Esophagus squamous epithelium (tissue), 5 donors: ENCODE measurements at places on chromosomes 12 and 14. TPM values are rescaled to one million over a fixed set of nuclear protein-coding genes. Genes with fewer than 3 reads are reported as not detected.

Gene KRT6C
- total RNA-seq, result 2,251 TPM

DNA sequence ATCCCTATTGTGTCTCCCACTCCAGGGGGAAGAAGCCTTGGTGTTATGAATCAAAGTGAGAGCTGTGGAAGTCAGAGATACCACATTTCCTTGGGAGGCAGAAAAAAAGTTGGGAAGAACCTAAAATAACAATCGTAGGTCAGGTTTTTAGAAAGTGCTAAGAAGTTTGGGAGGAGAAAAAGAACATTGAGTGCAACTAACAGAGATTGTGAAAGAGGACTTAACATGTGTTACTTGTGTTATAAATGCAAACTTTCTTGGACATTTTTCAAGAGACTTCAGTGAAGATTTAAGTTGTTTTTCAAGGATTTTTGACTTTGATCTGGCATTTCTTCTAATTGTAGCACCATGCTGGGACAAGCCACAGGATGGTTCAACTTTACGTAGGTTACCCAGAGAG is 7.8 kb upstream of the ERP27 start:
- no peaks in the 10 kb centered on the region for H3K27me3 ChIP-seq
- no peak overlapping the region for H3K27ac ChIP-seq
- no peak for DNase-seq
- H3K36me3 ChIP-seq, result peaks cover 50% of the 10 kb centered on the region
- no peak overlapping the region for H3K4me3 ChIP-seq
- peaks cover 30% of the 10 kb centered on the region for H3K4me1 ChIP-seq

- peak; percentile 99 for DNase-seq
- H3K27ac ChIP-seq, result peak overlapping the region; percentile 96
- peak overlapping the region; percentile 60 for H3K4me3 ChIP-seq
- H3K4me1 ChIP-seq, result peaks cover 10% of the 10 kb centered on the region
These were observed 16.3 kb upstream of the DYNC1H1 start for GRCh38 chr14:101947904-101948665.

GRCh38 chr14:75141062-75141461 is 14.2 kb upstream of the NEK9 start:
- H3K27ac ChIP-seq, result no peak overlapping the region
- DNase-seq, result no peak
- no peaks in the 10 kb centered on the region for H3K27me3 ChIP-seq
- H3K36me3 ChIP-seq, result no peaks in the 10 kb centered on the region

GRCh38 chr12:27595231-27595642 is 71.2 kb downstream of the PPFIBP1 start:
- peak overlapping the region; percentile 42 for H3K27ac ChIP-seq
- H3K27me3 ChIP-seq, result no peaks in the 10 kb centered on the region
- DNase-seq, result no peak
- no peaks in the 10 kb centered on the region for H3K36me3 ChIP-seq

- no peak overlapping the region for H3K4me3 ChIP-seq
- peaks cover 8% of the 10 kb centered on the region for H3K4me1 ChIP-seq
- H3K27me3 ChIP-seq, result no peaks in the 10 kb centered on the region
- no peak overlapping the region for H3K27ac ChIP-seq
- H3K36me3 ChIP-seq, result peaks cover 47% of the 10 kb centered on the region
These were observed 27.4 kb downstream of the RAB35 start for GRCh38 chr12:120089105-120089504.

Gene CD4
- 1.6 TPM for total RNA-seq
